Testis (tissue), 5 donors: ENCODE measurements at places on chromosomes 2 and 18. TPM values are rescaled to one million over a fixed set of nuclear protein-coding genes. Genes with fewer than 3 reads are reported as not detected.

- no peak overlapping the region for H3K4me3 ChIP-seq
- H3K36me3 ChIP-seq: no peaks in the 10 kb centered on the region
- no peak for DNase-seq
- H3K4me1 ChIP-seq: no peaks in the 10 kb centered on the region
These were observed 126.9 kb downstream of the CYRIA start for GRCh38 chr2:16538707-16539106.

DNA sequence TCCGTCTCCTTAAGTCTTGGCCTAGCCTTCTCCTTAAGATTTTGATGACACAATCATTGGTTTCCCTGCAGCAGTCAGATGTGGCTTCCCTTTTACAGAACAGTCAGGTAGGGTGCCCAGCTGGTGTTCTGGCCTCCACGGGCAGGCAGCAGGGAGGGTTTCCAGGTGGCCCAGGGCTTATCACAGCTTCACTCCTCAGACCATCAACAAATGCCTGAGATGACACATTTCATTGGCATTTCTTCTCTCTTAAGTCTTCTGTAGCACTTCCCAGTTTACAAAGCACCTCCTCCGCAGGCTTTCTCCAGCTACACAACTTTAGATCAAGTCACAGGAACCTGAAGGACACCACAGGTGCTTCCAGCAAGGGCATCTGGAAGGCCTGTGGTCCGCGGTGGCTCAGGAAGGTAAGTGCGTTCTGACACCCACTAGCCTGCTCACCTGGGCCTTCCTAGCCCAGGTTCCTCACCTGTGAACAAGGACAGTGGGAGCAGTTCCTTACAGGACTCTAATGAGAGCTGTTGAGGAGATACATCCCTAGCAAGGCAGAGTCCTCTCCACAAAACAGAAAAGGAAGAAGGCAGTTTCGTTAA lies 37.6 kb downstream of the PTPN18 start:
- H3K36me3 ChIP-seq: no peaks in the 10 kb centered on the region
- H3K27ac ChIP-seq: no peak overlapping the region
- H3K27me3 ChIP-seq: no peaks in the 10 kb centered on the region
- no peak for DNase-seq
- H3K4me1 ChIP-seq: peaks cover 14% of the 10 kb centered on the region

- H3K27ac ChIP-seq: no peak overlapping the region
- no peak overlapping the region for H3K4me3 ChIP-seq
- H3K4me1 ChIP-seq: no peaks in the 10 kb centered on the region
- H3K27me3 ChIP-seq: no peaks in the 10 kb centered on the region
These were observed 193.8 kb downstream of the CMPK2 start for GRCh38 chr2:6671913-6672312.

DNA sequence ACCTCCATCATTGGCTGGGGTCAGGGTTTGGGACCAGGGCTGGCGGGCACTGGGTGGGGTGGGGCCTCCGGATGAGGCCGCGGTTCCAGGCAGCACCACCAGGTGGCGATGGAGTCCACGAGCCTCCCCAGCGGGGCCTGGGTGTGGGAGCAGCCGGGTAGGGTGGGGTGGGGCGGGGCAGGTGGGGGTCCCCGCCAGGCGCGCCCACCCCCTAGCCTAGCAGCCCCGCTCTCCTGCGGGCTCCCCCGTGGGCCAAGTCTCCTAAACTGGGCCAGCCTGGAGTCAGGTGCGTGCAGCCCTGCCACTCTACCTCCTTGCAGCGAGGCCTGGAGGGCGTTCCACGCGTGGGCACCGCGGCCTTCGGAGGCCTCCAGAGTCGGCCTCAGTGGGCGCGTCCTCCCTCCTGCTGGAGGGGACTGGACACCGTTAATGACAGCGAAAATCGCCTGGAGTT lies 187.5 kb downstream of the TWIST2 start:
- H3K27me3 ChIP-seq: no peaks in the 10 kb centered on the region
- no peaks in the 10 kb centered on the region for H3K36me3 ChIP-seq
- no peak overlapping the region for H3K4me3 ChIP-seq
- H3K27ac ChIP-seq: no peak overlapping the region

CCL20 gene
- 0.55 TPM for total RNA-seq
